NCI-H774 (cell line): ENCODE measurements at places on chromosomes 5 and 9.

DNA sequence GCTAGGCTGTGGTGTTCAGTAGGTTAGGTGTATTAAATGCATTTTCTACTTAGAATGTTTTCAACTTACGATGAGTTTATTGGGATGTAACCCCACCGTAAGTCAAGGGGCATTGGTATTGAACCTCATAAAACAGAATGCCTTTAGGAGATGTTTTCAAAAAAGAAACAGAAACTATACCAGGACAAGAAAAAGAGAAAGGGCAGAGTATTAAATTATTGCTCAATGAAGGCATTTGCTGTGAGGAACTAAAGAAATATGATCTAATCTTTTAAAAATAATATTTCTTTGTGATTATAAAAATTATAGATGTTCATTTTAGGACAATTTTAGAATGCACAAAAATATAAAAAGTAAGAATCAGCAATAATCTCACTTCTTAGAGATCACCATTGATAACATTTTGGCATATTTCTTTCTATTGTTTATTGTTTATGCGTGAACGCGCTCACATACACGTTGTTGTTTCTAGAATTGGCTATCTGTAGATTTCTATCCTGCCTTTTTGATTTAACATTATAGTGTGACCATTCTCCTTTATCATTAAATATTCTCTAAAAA lies 8.0 kb downstream of the GALNT12 start:
- no peak for DNase-seq

- no peak for DNase-seq
Measured at GRCh38 chr9:33437205-33437604, 10.2 kb downstream of the AQP3 start.

GRCh38 chr9:14978022-14979000 lies 68.1 kb upstream of the FREM1 start:
- DNase-seq: no peak

GRCh38 chr5:90909101-90909503 lies 350.5 kb downstream of the ADGRV1 start:
- no peak for DNase-seq

DNA sequence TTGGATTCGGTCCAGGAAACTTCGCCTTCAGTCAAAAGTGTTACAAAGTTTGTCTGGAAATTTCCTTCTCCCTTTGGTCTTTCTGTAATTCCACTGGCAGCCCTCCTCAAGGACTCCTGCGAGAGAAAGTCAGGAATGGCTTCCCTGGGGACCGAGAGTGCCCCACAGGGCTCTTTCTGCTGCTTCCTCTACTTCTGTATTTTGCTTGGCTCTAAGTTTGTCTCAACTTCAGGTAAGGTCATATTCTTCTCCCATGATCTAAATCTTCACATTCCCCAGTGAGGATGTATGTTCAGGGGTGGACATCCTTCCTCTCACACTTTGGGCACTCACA lies 10.3 kb upstream of the RIOK2 start:
- no peak for DNase-seq

DNA sequence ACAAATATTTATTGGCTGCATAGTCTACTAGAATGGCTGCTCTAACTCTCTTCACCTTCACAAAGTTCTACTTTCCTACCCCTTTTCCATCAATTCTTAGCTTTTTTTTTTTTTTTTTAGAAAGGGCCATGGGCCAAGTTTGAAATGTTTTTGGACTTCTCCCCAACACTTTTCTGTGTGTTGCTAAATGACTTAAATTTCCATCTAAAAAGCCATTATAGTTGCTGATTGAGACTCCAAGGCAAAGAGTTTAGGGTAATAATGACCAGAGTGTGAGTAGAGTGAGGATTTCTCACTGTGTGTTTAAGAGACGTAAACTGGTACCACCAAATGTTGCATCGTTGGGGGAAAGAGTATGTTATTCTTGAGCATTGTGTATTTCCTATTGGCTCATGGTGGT lies 24.4 kb downstream of the TNC start:
- no peak for DNase-seq

DNA sequence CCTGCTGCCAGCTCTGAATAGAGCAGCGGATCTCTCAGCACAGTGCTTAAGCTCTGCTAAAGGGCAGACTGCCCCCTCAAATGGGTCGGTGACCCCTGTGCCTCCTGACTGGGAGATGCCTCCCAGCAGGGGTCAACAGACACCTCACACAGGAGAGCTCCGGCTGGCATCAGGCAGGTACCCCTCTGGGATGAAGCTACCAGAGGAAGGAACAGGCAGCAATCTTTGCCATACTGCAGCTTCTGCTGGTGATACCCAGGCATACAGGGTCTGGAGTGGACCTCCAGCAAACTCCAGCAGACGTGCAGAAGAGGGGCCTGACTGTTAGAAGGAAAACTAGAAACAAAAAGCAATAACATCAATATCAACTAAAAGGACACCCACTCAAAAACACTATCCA lies 131.6 kb downstream of the TMEM232 start:
- no peak for DNase-seq

GRCh38 chr5:67163231-67163756 lies 33.3 kb downstream of the CD180 start:
- DNase-seq: no peak

- no peak for DNase-seq
Measured at GRCh38 chr5:58497386-58497785, 6.2 kb downstream of the GAPT start.

DNA sequence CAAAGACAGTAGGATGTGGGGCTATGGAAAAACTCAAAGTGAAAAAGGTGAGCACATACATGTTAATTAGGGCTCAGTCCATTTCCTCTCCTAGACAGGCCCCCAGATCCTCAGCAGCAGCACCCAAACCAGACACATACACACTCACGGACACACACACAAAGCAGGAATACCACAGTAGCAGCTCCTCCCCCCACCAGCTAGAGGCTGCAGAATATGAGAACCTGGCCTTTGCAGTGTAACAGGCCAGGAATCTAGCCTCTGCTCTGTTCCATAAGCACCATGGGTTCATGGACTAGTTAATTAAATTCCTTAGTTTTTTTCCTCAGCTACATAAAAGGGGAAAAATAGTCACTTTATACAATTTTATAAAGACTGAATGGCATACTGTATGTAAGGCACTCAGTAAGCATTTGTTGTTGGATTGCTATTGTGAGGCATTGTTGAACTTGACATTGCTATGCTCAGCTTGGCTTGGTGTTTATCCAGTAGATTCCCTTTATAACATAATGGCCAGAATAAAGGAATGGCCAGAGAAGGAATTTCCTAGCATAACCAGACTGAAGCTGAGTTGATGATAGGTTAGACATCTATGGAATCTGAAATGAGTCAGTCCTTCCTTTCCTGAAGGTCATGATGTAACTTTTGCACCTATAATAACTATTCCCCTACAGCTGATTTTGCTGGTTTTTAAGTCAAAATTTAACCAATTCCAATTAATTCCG lies 186.8 kb downstream of the SEMA5A start:
- no peak for DNase-seq

DNA sequence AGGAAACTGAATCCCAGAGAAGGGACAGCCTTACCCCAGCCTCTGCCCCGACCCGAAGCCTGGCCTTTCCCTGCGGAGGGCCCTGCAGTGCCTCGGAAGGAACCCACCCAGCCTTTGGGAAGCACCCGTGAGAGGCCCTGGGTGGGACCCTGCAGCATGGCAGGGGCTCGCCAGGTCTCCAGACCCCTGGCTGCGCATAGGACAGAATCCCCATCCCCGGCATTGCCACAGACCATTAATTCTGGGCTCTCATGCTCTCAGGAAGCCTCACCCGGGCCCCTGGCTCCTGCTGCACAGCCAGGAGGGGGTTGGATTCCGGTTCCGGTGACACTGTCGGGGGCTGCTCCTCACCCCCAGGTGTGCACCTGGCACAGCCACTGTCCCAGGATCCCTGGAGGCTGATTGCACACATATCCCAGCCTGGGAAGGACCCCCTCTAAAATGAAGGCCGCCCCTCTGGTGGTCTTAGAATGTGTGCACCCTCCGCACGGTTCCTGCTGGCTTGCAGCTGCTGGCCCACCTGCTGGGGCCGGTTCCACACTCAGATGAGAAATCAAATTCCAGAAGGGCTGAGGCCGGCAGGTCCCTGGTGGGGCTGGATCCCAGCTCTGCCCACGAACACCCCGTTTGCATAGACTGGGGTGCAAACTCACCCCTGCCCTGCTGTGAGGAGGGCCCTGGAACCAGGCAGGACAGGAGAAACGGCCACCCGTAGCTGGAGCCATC lies 4.7 kb downstream of the EGFL7 start:
- DNase-seq: no peak

- DNase-seq: no peak
Measured at GRCh38 chr5:1891391-1891790, 8.7 kb upstream of the IRX4 start.

GRCh38 chr5:113182658-113183344 lies 206.2 kb downstream of the DCP2 start:
- no peak for DNase-seq

- DNase-seq: no peak
Measured at GRCh38 chr5:73987915-73988314, 361.9 kb downstream of the ARHGEF28 start.

- no peak for DNase-seq
Measured at GRCh38 chr9:105535920-105536668, 21.8 kb upstream of the FKTN start.
